T-helper 1 cell (primary cell): ENCODE measurements at places on chromosomes 11 and 22.

- DNase-seq: no peak
Observed at GRCh38 chr11:88809126-88809525, 256.7 kb downstream of the GRM5 start.

GRCh38 chr11:12813371-12814225, 139.4 kb downstream of the TEAD1 start:
- no peak for DNase-seq

GRCh38 chr22:28986366-28986765, 75.3 kb downstream of the C22orf31 start:
- DNase-seq: no peak

DNA sequence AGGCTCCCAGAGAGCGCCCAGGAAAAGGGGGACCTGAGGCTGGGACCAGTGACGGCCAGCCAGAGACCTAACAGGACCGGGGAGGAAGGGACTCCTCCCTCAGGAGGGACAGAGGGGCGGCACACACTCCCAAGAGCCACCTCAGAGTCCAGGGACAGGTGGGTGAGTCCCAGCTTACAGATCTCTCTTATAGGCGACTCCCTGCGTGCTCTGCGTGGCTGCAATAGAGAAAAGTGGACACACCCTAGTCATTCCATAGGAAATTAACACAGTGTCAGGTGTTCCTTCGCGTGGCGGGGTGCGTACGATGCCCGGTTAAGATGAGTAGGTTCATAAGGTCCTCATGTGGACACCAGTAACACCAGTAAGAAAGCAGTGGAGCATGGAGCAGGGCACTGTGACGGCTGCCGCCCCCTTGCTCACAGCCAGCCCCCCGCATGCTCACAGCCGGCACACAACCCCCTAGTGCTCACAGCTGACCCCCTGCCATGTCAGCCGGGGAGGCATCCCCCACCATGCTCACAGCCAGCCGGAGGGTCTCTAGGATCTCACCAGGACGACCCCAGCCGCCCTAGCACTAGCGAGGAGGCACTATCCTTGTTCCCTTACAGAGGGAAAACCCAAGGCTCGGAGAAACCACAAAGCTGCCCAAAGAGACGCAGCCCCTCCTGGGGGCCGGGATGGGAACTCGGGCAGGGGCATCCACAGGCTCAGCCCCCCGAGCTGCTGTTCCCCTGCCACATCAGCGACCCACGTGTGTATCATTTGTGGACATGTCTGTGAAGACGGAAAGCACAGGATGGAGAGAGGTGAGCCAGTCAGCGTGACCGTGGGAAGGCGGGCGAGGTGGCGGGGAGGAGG, 426.8 kb downstream of the TBC1D22A start:
- no peak for DNase-seq

DNA sequence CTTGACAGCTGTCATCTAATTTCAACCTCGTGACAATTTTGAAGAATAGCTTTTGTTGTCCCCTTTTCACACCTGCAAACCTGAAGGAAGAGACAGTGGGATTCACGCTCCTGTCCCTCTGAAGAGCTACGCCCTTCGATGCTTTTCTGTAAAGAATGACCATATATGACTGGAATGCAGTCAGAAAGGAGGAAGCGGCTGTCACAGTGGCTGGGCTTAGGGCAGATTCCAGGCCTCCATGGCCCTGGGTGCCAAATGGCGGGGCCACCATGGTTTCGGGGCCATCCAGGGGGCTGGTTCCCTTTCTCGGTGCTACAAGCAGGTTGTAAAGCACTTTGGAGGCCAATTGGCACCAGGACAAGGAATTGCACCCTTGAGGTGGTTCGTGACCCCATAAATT, 22.2 kb upstream of the FGF19 start:
- no peak for DNase-seq

DNA sequence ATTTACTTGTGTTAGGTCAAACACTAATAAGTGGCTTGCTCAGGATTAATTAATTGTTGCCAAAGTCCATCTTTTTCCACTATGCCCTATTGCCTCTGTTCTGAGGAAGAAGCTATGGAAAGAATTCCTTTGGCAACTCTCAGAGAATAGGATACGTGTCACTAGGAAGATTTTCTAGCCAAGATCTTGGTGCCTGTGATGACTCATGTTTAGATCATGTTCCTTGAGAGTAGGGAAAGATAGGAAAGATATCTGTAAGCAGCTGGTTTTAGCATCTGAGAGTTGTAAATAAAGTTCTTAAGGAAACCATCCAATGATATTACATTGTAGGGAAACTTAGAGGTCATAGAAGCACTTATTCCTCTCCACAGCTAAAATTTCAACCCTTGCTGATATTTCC, 15.7 kb downstream of the SLN start:
- DNase-seq: no peak

- no peak for DNase-seq
Observed at GRCh38 chr22:48897645-48898370, 929.9 kb downstream of the BRD1 start.

GRCh38 chr11:13734530-13734929, 66.1 kb downstream of the FAR1 start:
- DNase-seq: no peak

GRCh38 chr11:115869780-115870431, 365.7 kb upstream of the CADM1 start:
- peak; percentile 48 for DNase-seq

- DNase-seq: no peak
Observed at GRCh38 chr11:69156673-69157155, 979 bp downstream of the SMIM38 start.

DNA sequence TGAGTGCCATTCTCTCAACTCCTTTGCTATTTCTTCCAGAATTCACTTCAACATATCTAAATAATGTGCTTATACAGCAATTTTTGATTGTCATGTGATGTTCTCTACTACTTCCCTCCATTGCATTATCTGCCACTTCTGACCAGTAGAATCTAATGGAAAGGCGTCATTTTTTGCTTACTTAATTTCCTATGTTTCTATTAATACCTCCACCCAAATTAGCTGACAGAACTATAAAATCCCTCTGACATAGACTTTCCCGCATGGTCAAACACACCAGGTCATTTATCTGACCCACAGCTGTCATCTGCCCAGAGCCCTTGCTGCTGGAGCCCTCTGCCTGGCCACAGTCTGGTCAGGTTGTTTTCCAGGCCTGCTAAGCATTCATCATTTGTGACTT, 258.6 kb upstream of the NARS2 start:
- DNase-seq: no peak

- DNase-seq: no peak
Observed at GRCh38 chr22:20951151-20951931, 15.7 kb upstream of the AIFM3 start.

DNA sequence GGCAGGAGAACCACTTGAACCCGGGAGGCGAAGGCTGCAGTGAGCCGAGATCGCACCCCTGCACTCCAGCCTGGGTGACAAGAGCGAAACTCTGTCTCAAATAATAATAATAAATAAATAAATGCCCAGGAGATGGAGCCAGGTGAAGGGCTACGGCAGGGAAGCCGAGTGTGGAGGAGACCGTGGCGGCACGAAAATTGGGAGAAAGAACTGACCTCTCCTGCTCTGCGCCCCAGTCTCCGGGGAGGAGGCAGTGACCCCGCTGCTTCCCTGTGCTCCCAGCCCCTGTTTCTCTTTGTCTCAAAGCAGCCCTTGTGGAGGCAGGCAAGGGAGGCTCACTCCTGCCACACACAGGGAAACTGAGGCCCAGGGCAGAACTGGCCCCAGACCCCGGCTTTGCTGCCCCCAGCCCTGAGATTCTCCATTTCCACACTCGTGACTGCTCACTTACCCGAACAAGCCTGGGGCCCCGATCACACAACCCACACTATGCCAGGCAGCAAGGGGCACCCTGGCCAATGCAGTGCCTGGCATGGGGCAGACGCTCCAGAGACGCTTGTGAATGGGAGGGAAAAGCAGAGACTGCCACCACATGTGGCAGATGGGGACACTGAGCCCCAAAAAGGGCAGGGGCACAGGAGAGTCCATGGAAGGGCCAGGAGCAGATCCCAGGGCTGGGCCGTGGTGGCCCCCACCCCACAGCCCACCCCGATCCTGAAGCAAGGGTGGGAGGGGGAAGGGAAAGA, 80.4 kb upstream of the PRR5 start:
- DNase-seq: no peak

DNA sequence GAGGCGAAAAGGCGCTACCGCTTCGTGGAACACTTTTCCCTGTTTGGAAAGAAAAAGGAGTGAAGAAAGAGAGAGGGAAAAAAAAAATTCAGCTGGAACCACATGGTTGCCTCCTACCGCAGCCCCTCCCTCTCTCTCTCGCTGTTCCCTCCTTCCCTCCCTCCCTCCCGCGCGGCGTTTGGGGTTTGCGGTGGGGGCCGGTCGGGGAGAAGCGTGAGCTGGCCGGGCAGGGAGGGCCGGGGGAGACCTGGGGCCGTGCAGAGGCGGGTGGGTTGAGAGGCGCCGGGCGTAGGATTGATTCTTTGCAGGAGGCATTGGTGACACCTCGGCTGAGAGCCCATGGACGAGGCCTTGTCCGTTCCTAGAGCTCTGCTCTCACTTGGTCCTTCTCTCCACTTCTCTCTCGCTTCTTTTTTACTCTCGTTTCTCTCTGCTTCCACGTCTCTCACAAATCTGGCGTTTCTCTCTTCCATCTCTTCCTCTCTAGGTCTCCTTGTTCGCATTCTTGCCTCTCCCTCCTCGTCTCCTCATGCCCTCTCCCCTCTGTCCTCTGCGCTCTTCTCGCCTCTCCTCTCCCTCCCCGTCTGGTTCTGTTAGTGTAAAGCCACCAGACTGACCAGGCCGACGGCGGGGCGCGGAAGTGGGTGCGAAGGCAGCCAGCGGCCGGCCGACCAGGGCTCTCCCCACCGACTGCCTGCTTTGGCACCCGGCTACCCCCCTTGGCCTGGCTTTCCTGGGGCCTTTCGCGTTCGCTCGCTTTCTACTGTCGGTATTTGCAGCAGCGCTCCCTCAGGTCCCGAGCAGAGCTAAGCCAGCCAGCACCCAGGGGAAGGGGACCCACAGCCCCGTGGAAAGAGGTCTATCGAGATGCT, at the start of gene CLMP:
Gene CLMP (minus strand): TSS at position 61 of the 872 bp plus-strand sequence. CDS start 308 bp downstream, outside the sequence.
- DNase-seq: no peak

DNA sequence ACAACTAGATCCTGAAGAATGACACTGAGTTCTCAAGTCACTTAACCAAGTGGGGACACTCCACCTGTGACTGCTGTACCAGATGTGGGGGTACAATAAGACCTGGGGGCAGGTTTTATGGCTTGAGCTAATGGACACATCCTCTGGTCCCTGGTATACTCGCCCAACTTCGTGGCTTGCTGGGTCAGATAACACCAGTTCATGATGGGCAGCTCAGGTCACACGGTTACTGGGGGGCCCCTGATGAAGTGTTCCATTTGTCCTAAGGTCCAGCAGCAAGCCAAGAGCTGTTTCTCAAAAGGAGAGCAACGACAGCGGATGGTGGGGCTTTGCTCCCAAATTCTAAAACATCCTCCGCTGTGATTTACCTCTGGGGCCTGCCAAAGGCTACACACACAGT, 1368.4 kb downstream of the BRD1 start:
- no peak for DNase-seq

DNA sequence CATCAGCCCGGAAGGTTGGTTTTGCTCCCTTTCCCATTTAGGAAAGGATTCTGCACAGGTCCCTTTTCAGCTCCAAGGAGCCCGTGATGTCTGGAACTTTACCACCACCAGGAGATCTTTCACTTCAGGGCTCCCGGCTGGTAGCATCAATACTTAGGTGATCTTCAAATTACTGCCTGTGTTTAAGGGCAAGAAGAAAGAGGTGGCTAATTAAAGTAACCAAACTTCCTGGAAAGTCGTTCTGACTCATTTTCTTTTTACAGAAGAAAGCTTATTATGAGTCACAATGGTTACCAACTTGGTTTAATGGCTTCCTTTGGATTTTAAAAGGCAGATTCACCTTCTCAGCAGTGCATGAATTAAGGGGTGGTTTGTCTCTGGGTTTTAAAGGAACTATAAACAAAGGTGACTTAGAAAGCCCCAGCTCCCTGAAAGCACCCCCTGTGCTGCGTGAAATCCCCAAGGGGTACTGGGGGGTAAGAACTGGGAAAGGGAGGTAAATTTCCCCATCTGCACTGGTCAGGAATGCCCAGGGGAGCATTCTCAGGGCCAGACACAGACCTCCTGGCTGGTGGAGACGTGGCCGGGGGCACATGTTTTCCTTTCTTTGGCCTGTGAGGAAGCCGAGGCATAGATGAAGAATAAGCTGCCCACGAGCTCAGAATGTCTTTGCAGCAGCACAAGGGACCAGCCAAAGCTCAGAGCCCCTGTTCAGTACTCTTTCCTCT, 8.8 kb downstream of the POU2F3 start:
- no peak for DNase-seq

DNA sequence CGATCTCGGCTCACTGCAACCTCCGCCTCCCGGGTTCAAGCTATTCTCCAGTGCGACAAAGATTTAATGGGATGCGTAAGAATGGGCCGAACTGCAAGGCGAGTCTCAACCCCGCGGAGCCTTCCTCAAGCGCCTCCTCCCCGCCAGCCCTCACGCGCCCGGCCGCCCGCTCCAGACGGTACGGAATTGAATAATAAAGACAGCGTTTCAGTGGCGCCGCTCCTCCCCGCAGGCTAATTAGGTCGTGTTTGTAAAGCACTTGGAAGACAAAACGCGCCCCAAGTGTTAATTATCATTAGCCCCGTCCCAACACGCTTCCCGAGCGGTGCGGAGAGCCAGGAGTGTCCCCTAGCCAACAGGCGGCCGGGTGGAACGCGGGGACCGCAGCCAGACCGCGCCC, 192.0 kb downstream of the BUD13 start:
- DNase-seq: no peak

- no peak for DNase-seq
Observed at GRCh38 chr11:103619480-103619879, 417.0 kb upstream of the DDI1 start.
